ENCODE measurements at places on chromosomes 13 and 19.

DNA sequence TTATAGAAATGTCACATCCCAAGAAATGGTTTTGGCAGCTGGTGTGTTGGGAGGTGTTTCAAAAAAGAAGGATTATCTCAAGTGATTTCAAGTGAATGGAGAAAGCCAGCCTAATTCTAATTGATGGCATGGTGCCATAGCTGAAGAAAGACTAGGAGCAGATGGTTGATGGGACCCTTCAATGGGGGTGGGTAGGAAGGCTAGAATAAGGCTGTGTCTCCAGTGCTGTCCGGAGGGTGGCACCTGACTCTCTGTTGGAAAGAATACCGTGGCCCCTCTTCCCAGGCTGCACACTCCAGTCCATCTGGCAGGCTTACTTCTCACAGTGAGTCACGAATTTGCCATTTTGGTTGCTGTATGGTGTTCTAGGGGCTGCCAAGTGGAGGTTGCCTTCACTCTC lies 51.0 kb upstream of the GPR12 start:
- no peak for DNase-seq

- no peak for DNase-seq
Measured at GRCh38 chr19:40923934-40924391, 41.9 kb upstream of the CYP2A7 start.

DNA sequence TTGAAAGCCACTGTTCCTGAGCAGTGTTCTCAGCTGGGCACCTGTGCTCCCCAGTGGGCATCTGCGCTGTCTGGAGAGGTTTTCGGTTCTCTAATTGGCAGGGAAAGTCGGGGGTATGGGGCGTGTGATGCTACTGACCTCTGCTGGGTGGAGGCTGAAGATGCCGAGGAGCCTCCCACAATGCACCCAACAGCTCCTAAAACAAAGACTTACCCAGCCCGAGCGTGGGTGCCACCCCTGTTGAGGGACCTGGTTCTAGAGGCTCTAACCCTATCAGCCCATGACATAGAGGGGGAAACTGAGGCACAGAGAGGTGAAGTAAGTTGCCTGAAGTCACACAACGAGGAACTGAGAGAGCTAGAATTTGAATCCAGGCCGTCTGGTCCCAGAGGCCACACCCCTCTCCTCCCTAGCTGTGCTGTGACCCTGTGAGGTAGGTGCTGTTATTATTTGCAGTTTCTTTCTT lies 2.3 kb downstream of the SPACA4 start:
- peak; percentile 81 for DNase-seq

DNA sequence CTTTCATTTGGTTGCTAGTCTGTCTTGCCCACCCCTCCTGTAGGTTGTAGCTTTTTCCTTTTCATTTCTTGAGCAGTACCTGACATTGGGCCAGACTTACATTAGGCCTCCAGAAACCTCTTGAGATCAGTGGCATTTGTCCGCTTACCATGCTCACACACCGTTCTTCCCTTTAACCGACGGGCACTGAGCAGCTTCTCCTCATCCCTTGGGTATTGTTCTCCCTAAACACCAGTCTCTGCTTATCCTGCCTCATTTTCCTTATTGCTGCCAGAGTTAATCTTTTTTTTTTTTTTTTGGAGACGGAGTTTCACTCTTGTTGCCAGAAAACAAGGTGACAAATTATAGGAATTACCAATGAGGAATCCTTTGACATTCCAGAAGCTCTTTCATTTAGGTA lies 27.2 kb upstream of the KCTD4 start:
- no peak for DNase-seq

DNA sequence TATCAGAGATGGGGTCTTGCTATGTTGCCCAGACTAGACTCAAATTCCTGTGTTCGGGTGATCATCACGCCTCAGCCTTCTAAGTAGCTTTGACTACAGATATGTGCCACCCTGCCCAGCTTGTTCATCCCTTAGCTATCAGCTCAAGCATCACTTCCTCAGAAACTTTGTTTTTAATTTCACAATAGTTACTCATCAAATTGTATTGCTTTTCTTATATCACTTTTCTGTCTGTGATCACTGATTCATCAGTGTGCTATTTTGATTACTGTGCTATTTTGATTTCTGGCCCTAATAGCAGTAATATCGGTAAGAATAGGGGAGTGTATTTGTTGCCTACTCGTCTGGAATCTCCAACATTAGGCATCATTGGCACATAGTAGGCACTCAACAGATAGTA lies 878.6 kb upstream of the PCDH20 start:
- no peak for DNase-seq

GRCh38 chr13:80499536-80500290 lies 158.8 kb upstream of the SPRY2 start:
- no peak for DNase-seq

DNA sequence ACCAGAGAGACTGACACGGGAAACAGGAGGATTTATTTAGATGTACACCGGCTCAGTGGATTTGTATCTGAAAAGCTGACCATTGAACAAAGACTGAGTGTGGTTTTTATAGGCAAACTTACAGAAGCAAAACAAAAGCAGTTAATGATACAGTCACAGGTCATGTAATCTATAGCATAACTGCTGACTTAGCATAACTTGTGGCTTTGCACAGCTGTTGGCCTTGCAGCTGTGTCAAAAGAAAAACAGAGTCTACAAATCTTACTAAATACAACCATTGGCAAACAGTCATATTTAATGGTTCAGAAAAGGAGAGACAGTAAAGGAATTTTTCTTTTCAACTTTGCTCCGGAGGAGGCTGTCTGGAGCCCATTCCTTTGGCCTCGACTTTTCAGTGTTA lies 2.3 kb upstream of the ILF3 start:
- no peak for DNase-seq

DNA sequence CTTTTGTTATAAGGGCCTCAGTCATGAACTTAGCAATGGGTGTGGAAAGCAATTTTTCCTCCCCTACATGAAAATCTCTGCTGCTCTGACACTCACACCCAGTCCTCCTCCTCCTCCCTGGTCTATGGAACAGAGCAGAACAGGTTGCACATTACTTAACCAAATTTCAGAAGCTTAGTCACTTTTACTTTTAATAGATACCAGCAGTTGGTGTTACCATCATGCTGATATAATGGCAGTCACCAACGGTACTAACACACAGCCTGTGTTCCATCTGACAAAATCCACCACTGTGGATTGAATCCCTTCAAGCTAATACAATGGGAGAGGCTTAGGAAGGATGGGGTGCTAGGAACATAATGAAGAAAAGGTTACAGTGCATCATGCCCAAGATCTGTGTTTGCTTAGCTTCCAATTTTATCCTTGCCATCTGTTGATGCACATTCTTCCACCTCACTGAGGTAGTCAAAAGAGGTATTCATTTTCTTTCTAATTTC lies 9.8 kb downstream of the TPT1 start:
- no peak for DNase-seq

DNA sequence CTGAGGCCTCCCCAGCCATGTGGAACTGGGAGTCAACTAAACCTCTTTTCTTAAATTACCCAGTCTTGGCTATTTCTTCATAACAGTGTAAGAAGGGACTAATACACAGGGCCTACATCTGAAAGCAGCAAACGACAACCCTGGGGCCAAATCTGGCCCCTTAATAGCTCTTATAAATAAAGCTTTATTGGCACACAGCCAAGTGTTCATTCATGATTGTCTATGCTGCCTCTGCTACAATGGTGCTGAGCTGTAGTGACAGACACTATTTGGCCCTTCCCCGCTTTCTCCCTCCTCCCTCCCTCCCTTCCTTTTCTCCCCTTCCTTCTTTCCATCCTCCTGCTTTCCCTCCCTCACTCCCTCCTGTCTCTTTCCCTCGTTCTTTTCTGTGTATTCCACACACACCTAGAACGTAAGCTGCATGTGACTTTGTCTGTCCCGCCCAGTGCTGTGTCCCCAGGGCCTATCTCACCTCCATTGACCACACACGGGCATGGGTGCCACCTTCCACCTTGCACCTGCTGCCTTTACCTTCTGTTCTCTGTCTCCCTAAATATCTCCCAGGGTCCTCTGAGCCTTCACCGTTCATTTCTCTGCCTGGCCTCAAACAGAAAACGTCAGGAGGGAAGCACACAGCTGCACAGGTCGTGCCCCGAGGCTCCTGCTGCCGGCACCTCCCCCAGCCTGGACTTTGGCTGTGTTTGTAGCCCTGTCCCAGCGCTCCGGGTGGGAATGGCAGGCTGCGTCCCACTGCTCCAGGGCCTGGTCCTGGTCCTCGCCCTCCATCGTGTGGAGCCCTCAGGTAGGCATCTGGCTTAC lies at the start of gene PROZ:
TSS of gene PROZ (plus strand) at position 720 of the 819 bp plus-strand sequence. CDS start at position 733, 13 bp downstream.
- DNase-seq, result no peak

GRCh38 chr19:51789061-51789795 lies 5.7 kb upstream of the FPR3 start:
- no peak for DNase-seq

DNA sequence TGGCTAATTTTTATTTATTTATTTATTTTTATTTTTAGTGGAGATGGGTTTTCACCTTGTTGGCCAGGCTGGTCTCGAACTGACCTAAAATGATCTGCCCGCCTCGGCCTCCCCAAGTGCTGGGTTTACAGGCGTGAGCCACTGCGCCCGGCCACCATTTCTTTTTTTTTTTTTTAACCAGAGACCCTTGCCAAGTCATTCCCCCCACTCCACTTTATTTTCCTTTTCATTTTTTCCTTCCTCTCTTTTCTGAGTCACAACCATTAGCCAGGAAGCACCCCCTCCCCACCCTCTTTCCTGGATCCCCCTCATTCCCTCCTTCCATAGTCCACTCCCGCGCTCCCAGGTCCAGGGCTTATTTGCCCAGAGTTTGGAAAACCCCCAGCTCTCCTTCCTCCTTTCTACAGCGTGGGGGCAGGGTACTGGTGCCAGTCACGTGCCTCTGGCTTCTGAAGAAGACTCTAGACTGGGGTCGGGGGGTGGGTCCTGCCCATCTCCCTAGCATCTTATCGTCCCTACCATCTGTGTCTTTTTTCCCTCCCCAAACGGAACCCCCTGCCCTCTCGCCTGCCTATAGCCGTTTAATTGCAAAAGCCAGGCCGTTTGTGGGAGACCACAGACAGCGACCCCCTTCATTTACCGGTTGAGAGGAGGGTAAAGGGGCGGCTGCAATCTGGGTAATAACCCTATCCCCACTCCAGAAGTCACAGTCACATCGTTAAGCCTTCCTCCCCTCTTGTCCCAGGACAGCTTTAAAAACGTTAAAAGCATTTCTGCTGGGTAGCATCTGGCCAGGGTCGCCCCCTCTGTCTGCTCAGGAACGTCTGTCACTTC lies 1.1 kb upstream of the CALR start:
- DNase-seq, result no peak

DNA sequence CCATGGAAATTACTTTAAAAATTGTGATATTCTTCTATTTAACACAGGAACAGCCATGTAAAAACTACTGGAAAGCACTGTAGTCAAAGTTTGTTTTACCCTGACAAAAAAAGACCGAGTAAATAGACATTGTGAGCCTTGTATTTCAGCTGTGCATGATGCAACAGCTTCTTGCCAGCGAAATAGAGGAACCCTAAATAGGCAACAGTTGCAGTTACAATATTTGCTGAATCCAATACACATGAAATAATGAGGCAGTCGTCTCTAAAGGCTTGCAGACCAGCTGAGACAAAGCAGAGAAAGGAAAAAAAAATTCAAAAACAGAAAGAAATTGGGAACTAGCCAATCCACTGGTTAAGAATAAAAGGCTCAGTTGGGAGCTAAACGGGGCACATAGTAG lies 1001.1 kb downstream of the OLFM4 start:
- DNase-seq, result no peak

DNA sequence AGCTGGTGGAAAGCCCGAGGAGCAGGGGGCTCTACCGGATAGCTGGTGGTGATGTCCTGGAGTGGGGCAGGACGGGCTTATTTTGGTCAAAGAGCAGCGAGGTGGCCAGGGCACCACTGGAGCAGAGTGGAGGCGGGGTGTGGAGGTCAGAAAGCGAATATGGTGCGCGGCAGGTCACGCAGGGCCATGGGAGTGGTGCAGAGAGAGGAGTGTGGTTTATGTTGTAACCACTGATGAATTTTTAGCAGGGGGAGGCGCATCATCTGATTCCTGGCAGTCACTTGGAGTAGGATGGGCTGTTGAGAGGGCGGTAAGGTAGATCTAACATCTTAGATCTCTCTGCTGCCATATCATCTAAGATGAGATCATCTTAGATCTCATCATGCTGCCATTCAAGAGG lies 1.4 kb upstream of the ZNF414 start:
- no peak for DNase-seq

- no peak for DNase-seq
Measured at GRCh38 chr13:52359534-52359933, 46.4 kb downstream of the THSD1 start.

GRCh38 chr13:65504213-65504612 lies 1725.9 kb downstream of the PCDH9 start:
- DNase-seq, result no peak

DNA sequence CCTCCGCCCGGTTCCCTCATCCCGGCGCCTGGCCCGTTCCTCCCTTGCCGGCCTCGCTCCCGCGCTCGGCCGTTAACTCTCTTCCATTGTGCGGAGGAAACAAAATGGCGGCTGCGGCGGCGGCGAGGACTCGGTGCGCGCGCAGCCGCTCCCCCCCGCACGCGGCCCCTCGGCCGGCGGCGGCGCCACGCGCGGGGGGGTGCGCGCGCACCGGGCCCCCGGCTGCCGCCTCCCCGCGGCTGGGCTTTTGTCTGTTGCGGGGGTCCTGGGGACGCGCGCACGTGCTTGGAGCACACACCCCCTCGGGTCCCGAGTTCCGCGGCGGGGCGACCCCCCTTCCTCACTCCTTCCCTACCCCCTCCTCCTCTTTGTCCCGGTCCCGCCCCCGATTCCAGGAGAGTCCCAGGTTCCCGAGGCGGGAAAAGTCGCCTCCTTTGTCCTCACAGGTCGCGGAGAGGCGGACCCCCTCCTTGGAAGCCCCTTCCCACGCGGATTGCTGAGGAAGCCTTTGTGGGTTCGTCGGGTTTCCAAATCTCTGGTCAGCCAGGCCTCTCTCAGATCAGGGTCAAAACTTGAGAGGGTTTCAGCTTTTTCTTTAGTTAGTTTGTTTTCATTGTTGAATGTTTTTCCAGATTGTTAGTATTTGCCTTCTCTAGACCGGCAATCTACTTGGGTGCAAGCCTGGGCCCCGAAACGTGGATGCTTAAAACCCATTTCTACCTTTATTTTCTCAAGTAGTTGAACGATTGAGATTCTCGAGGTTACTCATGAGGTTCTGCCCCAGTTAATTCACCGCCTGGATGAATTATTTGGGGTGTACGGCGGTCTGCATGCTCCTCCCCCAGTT lies 687 bp downstream of the ILF3 start:
- peak; percentile 88 for DNase-seq

GRCh38 chr19:17264641-17264979 lies at the start of gene USHBP1:
Gene USHBP1, minus strand, starts transcription at chr19:17264745. Its CDS starts 446 bp downstream, at chr19:17264299.
- no peak for DNase-seq

DNA sequence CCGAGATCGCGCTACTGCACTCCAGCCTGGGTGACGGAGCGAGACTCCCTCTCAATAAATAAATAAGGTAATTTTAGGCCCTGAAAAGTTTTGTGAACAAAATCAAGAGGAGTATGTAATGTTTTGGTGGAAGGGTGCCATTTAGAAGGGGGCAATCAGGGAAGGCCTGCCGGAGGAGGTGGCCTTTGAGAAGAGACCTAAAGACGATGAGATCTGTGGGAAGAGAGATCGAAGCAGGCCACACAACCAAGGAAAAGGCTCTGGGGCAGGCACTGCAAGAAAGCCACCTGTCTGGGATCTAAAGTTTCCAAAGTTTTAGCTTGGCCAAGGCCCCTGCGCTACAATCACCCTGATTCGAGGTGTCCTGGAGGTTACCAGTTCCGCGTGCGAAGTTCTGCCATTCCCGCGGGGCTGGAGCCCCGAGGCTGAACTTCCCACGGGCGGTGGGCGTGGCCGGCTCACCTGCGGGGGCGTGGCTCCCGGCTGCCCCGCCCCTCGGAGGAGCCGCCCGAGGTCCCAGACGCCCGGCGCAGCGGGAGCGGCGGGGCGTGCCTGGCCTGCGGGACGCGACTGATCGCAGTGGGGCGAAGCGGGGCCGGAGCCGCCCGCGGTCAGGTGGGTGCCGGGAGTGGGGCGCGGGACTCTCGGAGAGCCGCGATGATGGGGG lies at the start of gene KLC3:
TSS of gene KLC3 (plus strand) at position 519 of the 667 bp plus-strand sequence. CDS start 4,792 bp downstream, outside the sequence.
- DNase-seq, result peak; percentile 79
